ENCODE measurements at places on chromosomes 2 and 18.
A peak's percentile ranks its signal among the peaks of the same experiment; 100 is the strongest.

DNA sequence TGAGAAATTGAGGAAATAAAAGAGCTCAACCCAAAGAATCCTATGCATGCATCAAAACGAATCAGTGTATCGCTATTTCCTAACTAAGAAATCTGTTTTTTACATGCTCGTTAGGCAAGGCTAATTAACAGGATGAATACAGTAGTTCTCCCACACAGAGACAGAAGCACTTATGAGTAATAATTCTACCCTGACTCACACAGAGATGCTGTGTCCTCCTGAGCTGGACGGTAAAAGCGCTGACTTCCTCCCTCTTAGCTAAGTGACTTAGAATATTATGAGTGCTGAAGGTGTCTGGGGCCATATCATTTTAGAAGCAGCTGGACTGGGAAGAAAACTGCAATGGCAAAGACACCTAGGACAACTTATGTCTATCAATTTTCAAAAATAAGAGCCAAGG lies 18.5 kb downstream of the PLEKHM3 start:
- no peak for DNase-seq

DNA sequence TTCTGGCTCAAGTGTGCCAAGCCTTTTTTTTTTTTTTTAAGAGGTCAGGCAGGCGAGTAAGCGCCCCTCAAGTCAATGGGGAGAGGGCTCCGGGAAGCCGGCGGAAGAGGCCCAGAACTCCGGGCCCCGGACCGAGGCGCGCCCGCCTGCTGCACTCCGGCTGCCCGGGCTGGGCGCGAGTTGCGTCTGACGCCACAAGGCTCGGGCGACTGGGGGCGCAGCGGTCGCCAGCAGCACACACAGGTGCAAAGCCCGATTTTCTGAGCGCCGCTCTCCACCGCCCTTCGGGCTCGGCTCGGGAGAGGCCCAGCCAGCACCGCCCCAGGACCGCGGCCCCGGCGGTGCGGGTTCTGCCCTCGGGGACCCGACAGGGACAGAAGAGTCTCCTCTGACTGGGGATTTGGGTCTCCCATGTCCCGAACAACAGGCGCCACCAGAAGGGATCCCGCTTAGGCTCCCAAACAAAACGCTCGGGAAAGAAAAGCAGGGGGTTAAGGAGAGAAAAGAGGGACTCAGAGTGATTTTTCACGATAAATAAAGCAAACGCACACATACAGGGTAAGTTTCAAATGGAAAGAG lies 787 bp downstream of the ERBB4 start:
- DNase-seq = peak; percentile 47

GRCh38 chr18:62523631-62524439 lies 1.0 kb downstream of the ZCCHC2 start:
- DNase-seq = peak; percentile 78

DNA sequence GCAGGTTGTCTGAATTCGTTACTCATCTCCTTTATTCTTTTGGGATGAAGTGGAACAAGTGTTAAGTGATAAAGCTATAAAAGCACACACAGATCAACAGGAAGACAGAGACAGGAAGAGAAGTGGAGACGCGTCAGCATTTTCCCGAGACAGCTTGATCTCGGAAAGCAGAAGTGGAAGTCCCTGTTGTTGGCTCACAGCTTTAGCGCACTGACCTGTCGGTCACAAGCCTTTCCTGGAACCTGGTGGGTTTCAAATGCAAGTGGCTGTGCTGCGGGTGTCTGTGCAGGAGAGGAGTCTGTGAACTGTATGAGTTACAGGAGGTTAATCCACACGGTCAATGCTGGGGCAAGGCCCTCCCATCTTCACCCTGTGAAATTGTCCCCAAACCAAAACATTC lies 116.6 kb upstream of the PELI1 start:
- DNase-seq = no peak

DNA sequence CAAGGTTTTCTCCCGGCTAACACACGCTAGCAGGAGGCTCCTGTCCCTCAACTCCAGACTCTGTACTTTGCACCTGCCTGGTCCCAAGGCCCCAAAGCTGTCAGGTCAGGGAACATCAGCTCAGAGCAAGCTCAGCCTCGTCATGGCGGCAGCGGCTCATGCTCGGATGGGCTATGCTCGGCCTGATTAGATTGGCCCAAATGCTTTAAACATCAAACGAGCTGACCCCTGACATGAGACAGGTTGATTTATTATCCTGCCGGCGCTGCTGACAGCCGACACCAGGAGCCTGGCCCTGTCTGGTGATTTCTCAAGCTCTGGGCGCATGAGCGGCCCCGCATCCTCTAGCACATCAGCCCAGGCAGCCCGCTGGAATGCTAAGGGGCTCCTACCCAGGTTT lies 436.4 kb downstream of the EIPR1 start:
- DNase-seq = no peak

- no peak for DNase-seq
Observed at GRCh38 chr2:192327576-192327975, 132.8 kb upstream of the TMEFF2 start.

GRCh38 chr2:55418512-55419232 lies 984 bp downstream of the CCDC88A start:
- DNase-seq = no peak

DNA sequence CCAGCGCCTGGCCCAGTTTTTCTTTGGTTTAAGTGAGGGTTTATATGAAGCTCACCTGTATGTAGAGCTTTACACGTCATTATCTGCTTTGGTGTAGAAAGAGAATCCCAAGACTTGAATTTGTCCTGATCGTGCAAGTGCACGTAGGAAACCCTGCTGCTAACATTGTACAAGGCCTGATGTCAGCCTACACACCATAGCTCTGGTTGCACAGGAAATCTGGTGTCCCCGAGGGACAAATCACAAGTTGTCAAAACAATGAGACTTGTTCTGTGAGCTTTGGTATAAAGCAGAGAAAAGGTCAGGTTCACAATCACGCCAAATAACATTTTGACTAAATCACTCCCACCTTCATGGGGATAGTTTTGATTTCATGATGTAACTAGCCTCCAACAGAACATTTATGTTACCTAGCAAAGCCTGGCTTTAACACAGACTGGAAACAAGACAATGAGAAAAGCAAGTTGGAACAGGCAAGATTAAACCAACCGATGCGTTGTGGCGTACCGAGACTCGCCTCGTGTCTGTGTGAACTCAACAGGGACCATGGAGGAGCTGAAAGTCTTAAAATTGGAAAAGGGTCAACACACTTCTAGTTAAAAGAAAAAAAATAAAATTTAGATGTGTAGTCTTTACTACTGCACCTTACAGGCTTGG lies 41.4 kb downstream of the ZAP70 start:
- DNase-seq = no peak

- no peak for DNase-seq
Observed at GRCh38 chr2:40797120-40797519, 345.2 kb upstream of the SLC8A1 start.

GRCh38 chr18:2978661-2979106 lies 34.3 kb downstream of the LPIN2 start:
- no peak for DNase-seq

- DNase-seq = peak; percentile 19
Observed at GRCh38 chr2:95024371-95024770, 1.1 kb upstream of the MAL start.

- no peak for DNase-seq
Observed at GRCh38 chr2:198106621-198107385, 302.4 kb downstream of the PLCL1 start.

DNA sequence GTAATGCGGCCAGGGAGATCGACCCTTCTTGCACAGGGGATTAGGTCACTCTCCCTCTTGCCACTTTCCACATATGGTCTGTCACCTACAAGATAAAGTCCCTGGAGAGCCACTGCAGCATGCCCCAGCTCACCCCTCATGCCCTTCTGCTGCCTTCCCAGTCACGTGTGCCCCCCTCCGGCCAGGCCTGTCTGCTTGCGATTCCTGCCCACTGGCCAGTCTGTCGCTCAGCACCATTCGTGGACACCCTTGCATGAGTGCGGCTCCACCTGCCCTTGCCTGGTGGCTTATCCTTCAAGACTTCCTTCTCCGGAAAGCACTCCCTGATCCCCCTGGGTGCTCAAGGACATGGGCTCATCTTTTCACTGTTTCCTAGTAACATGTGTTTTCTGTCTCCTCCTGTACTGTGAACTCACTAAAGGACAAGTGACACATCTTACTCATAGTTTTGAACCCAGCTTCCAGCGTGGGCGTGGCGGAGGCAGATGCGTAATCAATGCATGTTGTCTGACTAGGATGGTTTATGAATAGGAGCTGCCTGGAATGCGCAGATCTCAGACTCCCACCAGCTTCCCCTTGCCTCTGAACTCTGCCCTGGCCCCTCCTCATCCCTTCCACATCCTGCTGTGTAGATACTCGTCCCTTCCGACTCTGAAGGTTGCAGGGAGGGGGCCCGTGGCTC lies 7.8 kb upstream of the NT5DC4 start:
- peak; percentile 41 for DNase-seq

GRCh38 chr2:22521620-22522019 lies 863.4 kb upstream of the KLHL29 start:
- no peak for DNase-seq

DNA sequence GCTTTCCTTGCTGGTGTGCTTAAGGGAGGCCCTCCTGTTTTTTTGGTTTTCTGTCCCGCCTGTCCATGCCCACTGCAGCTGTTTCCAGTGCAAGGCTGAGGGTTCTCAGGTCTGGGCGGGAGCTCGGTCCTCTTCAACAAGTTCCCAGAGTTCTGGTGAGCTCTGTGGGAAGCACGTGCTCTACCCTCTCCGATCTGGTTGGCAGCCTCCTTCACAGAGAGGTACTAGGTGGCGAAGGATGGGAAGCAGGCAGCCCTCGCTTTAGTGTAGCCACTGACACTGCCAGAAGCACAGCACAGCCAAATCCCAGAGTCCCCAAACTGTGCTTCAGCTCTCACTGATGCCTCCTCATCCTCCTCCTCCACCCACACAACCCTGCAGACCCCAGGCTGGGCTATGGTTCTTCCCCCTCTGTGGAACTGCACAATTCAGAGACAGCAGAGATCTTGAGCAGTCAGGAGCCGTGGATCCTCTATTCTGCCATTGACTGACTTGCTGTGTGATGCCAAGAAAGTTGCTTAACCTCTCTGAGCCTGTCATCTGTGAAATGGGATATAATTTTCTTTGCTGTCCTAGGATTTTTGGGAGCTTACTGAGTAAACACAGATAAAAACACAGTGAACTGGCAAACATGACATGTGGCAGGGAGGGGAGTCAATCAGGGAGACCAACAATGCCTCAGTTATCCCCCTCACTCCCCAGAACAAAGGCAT lies 157.3 kb downstream of the MSH2 start:
- no peak for DNase-seq

DNA sequence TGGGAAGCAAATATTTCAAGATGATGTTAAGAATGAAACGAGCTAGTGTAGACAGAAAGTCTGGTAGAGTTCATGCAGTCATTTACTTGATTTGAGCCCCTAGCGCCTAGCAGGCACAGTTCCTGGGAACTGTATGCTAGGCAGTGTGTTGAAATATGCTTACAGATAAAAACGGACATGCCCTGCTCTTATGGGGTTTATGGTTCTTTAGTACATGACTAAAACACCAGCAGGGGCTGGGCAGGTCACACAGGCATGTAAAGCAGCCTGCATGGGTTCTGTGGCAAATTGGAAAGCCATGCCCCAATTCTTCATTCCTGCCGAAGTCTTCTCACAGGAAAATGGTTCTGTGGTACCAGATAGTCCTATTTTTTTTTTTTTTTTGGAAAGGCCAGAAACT lies 27.3 kb upstream of the MGAT5 start:
- DNase-seq = no peak

DNA sequence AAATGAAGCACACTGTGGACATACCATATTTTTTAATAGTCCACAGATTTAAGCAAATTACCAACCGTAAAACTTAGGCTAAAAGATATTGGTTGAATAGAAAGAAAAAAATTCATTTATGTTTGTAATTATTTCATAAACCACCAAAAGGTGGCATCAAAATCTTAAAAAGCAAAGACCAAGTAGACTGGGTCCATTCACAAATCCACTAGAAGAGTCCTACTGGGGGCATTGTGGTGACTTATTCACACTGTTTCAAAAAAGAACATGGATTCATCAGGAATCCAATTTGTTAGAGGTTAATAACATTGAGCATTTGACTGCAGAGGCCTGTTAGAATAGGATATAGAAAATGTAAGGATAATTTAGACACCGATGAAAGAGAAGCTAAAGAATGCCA lies 194.9 kb upstream of the KYNU start:
- no peak for DNase-seq

Data from caudate nucleus (tissue), 63 donors.